ENCODE measurements at places on chromosomes 1 and 21. TPM values are rescaled to one million over a fixed set of nuclear protein-coding genes. Genes with fewer than 3 reads are reported as not detected.
A peak's percentile ranks its signal among the peaks of the same experiment; 100 is the strongest.

GRCh38 chr1:214563881-214564280 is 12.5 kb upstream of the PTPN14 start:
- DNase-seq, result no peak

PGLYRP4 gene
- not detected for total RNA-seq

- DNase-seq, result no peak
Observed at GRCh38 chr1:101435831-101436511, 199.2 kb downstream of the S1PR1 start.

- DNase-seq, result peak; percentile 10
Observed at GRCh38 chr1:222813866-222814535, 838 bp upstream of the DISP1 start.

- DNase-seq, result no peak
Observed at GRCh38 chr1:79043506-79043905, 37.0 kb upstream of the ADGRL4 start.

UMODL1 gene
- total RNA-seq, result not detected

BOLA1 gene
- total RNA-seq, result 81.9 TPM

DNA sequence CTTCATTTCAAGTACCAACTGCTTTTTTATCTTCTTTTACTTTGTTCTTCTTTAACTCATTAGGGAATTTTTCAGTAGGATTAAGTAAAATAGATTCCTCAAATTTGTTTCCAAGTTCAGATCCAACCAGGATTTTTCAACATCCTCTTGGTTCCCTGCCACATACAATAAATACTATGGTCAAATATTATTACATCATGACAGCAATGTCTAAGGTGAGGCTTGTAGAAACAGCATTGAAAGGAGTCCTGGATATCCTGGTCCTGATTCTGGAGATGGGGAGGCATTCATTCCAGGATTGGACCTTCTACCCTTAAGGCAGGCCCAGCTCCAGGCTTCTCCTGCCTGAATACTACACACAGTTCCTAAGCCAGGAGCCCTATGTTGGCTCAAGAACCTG is 80.2 kb upstream of the F3 start:
- no peak for DNase-seq

FCRL5 gene
- 0.21 TPM for total RNA-seq

AVPR1B gene
- not detected for total RNA-seq

PLCH2 gene
- 0.22 TPM for total RNA-seq

OR2T33 gene
- not detected for total RNA-seq

RBM8A gene
- total RNA-seq, result 113 TPM

DNA sequence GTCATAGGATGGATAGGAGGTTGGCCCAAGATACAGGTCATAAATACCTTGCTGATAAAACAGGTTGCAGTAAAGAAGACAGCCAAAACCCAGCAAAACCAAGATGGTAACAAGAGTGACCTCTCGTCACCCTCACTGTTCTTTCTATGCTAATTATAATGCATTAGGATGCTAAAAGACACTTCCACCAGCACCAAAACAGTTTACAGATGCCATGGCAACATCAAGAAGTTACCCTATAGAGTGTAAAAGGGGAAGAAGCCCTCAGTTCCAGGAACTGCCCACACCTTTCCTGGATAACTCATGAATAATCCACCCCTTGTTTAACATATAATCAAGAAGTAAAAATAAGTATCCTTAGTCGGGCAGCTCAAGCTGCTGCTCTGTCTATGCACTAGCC is 671.9 kb downstream of the PTPRC start:
- no peak for DNase-seq

DNA sequence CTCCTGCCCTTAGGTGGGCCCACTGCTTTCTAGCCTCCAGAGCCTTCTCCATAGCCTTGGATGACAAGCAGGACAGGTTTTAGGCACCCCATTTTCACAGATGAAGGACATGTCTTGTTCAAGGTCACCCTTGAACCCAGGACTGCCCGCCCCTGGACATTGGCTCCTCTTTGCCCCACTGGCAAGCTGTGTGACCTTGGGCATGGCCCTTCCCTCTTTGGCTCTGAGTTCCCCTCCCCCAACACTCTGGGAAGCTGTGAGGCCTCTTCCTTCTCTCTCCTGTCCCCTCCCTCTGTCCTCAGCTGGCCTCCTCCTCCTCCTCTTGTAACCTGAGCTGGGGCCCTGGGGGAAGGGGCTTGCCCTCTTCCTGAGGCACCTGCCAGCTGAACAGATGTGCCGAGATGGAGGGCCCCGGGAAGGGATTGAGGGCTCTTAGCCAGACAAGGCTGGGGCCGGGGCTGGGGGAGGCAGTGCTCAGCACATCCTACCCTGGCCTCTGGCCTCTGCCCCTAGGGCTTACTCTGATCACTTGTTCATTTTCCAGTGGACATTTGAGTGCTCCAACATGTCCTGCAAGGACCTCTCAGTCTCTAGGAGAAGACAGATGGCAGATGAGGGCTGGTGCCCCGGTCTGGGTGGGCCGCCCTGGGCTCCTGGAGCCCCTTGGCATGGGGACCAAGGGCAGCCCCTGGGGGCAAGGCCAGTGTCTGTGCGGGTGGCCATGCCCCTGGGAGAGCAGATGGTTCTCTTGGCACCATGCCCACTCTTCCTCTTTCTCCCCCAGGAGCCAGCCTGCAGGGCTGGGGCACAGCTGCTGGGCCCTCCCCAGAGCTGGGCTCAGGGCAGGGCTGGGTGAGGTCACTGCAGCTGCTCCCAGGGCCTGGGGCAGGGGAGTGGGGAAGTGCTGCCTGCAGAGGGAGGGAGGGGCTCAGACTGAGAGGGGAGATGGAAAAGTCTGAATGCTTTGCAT is 10.7 kb downstream of the FOXO6 start:
- peak; percentile 18 for DNase-seq

- peak; percentile 49 for DNase-seq
Observed at GRCh38 chr1:33255347-33256220, 708 bp upstream of the ZNF362 start.

DNA sequence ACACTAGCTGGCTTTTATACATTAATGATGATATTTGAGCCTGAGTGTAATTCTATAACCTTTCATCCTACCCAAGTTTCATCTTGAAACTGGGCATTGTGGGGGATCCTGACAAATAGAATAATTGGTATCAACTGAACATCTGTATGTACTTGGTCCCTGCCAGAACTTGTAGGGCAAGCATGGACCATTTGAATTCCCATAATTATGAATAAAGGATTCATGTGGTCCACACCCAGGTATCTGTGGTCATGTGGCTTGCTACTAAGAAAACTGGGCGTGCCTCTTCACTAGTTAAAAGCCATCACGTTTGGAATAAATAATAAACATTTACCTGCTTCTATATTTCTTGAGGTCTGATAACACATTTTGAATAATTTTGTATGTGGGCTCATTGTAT is 20.6 kb upstream of the VTCN1 start:
- no peak for DNase-seq

- DNase-seq, result no peak
Observed at GRCh38 chr1:202311875-202312635, 29.7 kb downstream of the UBE2T start.

CACNA1S gene
- not detected for total RNA-seq

DNA sequence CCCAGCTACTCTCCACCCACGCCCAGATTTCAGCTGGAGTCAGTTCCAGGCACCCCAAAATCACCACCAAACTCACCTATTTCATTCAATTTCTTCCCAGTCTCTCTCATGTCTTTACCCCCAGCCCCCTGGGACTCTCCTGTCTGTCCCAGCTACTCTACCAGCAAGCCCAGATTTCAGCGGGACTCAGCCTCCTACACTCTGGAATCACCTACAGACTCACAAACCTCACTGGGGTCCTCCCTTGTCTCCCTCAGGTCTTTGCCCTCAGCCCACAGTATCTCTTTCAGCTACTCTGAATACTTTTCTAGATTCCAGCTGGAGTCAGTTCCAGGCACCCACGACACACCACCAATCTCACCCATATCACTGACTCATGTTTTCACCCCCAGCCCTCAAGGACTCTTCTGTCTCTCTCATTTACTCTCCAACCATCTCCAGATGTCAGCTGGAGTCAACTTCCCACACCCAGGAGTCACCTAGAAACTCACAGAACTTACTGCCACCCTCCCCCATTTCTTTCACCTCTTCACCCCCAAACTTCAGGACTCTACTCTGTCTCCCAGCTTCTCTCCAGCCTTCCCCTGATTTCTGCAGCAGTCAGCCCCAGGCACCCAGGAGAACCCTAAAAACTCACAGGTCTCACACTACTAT is 1529.3 kb upstream of the TPTE start:
- no peak for DNase-seq

- DNase-seq, result peak; percentile 32
Observed at GRCh38 chr1:165896277-165896676, 68.9 kb downstream of the UCK2 start.

DNA sequence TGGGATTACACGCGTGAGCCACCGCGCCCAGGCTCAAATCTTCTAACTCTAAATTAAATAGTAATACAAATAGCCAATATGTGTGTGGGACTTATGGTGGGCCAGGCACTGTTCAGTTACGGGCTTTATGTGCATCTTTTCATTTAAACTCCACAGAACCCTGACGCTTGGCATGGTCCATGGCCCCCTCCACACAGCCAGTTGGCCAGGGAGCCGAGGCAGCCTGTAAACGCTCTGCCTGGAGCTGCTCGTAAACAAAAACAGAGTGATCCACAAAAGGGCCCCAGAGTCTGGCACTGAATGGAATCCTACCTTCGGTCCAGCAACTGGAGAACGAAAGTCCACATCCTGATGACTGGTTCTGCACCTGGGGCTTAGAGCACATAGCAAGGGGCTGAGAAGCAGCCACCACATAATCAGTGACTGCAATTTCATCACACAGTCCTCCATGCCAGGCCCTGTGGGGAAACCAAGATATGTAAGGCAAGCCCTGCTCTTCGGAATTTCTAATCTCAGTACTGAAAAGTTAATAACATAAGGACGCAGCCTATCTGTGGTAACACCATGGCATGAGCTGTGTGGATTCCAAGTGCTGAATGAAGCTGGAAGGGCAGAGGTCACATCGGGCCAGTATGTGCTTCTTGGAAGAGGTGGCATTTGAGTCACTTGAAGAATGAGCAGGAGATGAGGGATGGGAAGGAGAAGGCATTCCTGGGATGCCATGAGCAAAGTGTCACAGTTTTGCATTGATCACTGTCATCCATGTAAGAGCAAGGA is 13.5 kb upstream of the ADAMTSL4 start:
- no peak for DNase-seq

URB2 gene
- total RNA-seq, result 13.1 TPM

GRCh38 chr1:1275836-1276235 is 2.2 kb upstream of the UBE2J2 start:
- DNase-seq, result no peak

SH3BGR gene
- total RNA-seq, result 9.6 TPM

- no peak for DNase-seq
Observed at GRCh38 chr1:187527346-187527745, 698.6 kb downstream of the PLA2G4A start.

- no peak for DNase-seq
Observed at GRCh38 chr1:161994175-161994668, 29.4 kb downstream of the OLFML2B start.

COL16A1 gene
- 229 TPM for total RNA-seq

DNA sequence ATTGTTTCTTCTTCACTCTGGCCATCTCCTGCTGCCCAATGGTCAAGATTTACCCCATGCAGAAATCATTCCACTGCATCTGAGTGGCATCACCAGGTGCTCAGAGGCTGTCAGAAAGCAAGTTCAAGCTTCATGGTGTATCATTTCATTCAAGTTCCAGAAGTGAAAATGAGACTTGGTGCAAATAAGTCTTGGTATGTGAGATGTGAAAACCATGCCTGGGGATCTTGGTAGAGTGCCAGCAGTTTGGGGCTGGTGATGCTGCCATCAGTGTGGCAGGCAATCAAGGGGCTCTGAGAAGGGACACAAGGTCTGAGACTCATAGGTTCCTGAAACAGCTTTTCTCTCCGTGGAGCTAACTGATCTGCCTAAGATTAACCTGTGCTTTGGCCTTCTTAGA is 52.0 kb downstream of the CD2 start:
- no peak for DNase-seq

DNA sequence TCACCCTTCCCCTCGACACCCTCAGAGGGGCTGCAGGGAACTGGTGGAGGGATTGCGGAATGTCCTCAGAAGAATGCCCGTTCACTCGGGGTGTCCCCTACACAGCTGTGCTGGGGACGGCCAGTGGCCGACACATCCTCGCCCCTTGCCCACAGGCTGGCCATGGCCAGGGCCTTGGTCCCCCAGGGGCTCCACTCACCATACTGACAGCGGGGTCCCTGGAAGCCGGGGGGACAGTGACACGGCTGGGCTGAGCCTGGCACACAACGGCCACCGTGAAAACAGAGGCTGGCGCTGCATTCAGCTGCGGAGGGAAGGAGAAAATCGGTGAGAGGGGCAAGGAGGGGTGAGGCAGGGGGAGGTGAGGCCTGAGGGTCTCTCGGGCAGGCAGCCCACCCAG is 31.7 kb downstream of the MEGF6 start:
- DNase-seq, result no peak

GRCh38 chr1:183983371-183984105 is 54.0 kb downstream of the COLGALT2 start:
- no peak for DNase-seq

- DNase-seq, result peak; percentile 70
Observed at GRCh38 chr1:160085686-160086455, 4.5 kb downstream of the KCNJ9 start.

KHDRBS1 gene
- total RNA-seq, result 92.6 TPM

GRCh38 chr1:15786581-15786980 is 20.9 kb downstream of the UQCRHL start:
- no peak for DNase-seq

LCE2C gene
- total RNA-seq, result not detected

DNA sequence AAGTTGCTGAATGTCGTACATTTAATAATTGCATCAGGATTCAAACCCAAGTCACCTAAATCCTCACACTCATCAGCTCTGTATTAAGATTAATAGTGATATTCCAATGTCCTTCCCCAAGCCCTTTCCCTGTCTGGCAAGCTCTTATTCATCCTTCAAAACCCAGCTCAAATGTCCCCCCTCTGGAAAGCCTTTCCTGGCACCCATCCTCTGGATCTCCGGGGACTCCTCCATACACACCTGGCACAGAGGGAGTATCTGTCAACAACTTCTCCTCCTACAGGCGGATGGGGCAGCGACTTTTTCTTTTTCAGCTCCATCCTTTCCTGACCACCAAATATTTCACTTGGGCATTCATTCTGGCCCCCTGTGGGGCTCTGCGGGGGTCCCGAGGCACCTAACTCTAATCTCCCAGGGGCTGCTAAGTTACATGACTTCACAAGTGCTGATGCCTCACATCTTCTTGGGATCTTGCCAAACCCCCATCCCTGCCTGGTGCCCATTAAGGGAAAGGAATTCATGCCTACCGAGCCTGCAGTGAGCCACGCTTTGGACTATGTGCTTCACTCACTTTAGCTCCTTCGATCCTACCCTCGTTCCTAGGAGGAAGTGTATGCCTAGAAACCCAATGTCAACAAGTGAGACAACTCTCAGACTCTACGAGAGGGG is 15.2 kb downstream of the TINAGL1 start:
- DNase-seq, result no peak

- no peak for DNase-seq
Observed at GRCh38 chr21:43001316-43001715, 27.0 kb downstream of the PKNOX1 start.

Measured in tibial nerve (tissue), 4 donors.